ENCODE measurements at places on chromosomes 1 and 21.

- no peak for DNase-seq
These were observed 1618.7 kb downstream of the AMY1C start for GRCh38 chr1:105368446-105368845.

- peak; percentile 59 for DNase-seq
These were observed 39.8 kb upstream of the FHAD1 start for GRCh38 chr1:15207031-15207828.

- no peak for DNase-seq
These were observed 4.6 kb downstream of the ALX3 start for GRCh38 chr1:110065841-110066240.

DNA sequence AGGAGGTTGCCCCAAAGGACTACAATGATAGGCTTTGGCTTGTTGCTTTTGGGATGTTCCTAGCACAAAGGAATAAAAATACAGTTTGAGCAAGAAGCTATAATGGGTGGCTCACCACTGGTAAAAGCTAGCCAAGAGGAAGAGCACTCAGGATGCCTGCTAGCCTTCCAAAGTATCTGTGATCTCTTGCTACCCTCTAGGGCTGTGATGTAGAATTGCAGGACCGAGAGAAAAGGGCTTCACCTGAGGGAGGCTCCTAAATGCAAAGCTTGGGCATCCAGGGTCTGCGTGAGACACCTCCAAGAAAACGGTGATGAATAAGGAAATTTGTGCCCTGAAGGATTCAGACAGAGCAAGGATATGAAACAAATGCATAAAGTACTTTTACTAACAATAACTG is 17.7 kb downstream of the IVL start:
- no peak for DNase-seq

DNA sequence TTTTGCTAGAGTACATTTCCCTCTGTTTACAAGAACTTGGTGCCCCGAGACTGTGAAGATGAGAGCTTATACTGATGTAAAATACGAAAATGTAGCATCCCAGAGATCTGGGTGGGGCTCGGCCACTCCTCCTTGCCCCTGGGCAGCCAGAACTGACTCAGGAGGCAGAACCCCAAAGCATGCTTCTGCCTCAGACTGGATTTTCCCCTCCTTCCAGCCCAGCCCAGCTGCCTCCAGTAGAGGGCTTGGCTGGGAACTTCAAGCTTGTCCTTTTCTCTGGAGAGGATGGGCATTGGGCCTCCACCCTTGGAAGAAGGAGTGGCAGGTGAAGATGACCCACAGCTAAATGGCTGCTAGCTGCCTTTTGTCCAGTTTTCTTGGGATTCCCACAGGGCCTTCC is 24.3 kb upstream of the BTG2 start:
- DNase-seq: no peak

DNA sequence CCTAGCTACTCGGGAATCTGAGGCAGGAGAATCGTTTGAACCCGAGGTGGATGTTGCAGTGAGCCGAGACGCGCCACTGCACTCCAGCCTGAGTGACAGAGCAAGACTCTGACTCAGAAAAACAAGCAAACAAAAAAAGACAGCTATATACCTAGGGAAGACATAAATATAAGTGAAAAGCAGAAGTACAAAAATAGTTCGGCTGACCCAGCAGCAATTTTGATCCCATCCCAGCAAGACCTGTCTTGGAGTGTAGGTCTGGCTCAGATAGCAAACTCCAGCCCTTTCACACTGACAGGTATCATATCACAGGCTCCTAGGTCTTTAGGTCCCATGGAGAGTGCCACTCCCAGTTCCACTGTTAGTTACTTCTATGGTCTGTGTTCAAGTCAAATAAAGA is 14.6 kb downstream of the MTX1 start:
- DNase-seq: no peak

DNA sequence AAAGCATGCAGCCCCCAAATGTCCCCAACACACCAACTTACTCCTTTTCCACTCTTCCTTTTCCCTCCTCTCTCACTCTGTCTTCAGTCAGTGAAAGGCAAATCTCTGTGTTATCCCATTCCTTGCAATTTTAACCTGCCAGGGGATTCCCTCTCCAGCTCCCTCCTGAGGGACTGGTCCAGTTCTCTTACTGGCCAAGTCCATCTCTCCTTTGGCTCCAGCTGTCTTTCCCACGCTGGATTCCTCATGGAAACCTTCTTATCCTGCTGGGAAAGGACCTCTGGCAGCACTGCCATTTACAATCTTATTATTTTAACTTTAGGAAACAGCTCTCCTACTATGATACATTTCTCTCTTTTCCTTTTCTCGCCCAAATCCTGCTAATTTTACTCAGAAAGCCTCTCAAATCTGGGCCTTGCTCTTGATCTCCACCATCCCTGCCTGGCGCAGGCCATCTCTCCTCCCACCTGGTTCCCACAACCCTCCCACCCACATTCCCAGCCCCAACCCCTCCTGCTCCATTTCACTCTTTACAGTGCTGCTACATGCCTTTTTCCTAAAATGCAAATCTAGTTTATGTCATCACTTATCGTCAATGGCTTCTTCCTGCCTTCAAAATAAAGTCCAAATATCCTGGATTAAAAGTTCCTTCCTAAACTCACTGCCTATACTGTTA is 72.7 kb upstream of the CNN3 start:
- DNase-seq: no peak

- no peak for DNase-seq
These were observed 52.3 kb downstream of the TCP10L start for GRCh38 chr21:32533053-32533452.

DNA sequence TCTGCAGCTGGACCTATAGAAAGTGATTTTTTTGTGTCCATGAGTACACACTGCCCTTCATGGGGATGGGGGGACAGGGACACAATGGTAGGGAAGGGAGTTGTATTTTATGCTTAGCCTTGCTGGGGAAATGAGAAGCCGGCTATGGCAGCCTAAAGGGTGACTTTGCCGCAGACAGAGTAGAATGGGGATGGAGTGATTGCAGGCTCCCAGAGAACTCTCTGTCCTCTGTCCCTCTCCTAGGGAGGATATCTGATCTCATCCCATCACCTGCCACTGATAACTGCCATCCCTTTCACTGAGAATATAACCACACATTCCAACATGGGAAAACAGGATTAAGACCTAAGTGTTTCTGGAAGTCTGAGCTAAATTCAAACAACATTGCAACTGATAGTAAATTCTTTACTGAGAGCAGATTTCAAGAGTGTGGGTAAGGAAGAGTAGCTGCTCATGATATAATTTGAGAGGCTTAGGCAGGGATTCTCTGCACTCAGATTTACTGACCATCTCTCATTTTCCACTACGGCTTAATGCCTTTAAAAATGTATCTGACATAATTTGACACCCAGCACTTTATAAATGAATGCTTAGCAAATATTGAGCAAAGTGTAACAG is 13.9 kb downstream of the SH2D1B start:
- no peak for DNase-seq

DNA sequence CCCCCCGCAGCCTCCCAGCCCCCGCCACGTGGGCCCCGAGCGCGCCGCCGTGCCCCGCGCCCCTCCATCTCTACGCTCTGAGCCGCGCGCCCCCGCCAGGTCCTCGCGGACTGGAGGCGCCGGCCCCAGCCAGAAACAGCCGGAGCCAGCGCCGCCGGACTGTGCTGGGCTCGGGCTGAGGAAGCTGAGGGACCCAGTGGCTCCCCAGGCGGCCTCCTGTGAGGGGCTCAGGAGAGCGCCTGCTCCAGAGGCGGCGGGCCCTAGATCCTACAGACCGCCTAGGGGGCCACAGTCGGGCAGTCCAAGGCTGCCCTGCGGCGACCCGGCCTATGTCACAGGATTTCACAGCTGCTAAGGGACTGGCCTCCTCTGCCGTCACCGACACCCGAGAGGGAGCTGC is 82.1 kb downstream of the NENF start:
- DNase-seq: peak; percentile 74

DNA sequence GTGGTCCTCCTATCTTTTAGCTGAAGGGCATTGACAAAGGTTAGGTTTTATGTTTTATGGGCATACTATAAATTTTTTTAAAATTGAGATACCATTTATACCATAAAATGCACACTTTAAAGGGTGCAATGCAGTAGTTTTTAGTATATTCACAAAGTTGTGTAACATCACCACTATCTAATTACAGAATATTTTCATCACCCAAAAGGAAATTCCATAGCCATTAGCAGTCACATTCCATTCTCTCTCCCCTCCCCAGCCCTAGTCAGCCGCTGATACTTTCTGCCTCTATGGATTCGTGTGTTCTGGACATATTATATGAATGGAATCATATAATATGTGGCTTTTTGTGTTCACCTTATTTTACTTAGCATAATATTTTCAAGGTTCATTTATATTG is 135.8 kb upstream of the B3GALT2 start:
- no peak for DNase-seq

DNA sequence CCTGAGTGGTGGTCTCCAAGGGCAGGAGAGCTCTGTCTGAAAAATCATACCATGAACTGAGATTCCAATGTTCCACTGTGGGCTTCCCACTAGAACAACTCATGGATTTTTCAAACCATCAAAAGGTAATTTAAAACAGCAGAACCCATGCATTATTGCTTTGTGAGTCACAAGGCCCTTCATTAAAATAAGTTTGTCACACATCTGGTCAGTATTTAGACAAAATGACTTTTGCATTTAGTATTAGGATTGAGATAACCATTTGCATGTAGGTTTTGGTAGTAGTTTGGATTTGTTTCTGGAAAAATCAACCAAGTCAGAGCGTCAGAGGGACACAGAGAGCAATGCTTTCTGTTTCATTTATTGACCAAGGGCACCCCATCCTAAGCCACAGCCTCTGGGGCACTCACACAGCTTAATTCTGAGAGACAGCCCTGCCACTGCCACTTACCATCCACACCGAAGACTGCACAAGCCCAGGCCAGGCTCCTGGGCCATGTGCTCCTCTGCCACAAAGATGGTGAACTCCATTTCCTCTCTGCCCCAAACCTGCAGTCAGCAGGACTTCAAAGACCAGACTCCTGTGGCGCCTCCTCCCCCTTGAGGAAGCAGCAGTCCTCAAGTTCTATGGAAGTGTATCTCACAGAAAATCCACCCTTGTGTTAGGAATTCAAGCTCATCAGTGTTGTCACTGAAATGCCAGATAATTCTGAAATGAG is 132.6 kb upstream of the DUSP10 start:
- DNase-seq: no peak

DNA sequence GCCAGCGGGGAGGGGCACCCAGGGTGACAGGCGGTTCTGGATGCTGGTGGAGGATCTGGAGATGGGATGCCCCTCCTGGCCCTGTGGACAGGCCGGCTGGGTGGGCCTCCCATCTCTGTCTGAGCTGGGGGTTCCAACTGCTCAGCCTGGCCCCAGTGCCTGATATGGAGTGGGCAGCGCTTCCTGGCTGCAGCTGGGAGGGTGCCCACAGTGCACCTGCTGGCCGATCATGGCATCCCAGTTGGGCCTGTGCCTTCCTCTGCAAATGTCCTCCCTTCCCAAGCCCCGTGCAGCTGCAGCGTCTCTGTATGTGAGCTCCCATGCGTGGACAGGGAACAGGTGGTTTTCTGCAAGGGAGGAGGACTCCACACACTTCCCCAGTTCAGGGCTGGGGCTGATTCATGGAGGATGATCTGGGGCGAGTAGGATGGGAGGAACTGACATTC is 2.1 kb downstream of the PFKL start:
- DNase-seq: peak; percentile 44

DNA sequence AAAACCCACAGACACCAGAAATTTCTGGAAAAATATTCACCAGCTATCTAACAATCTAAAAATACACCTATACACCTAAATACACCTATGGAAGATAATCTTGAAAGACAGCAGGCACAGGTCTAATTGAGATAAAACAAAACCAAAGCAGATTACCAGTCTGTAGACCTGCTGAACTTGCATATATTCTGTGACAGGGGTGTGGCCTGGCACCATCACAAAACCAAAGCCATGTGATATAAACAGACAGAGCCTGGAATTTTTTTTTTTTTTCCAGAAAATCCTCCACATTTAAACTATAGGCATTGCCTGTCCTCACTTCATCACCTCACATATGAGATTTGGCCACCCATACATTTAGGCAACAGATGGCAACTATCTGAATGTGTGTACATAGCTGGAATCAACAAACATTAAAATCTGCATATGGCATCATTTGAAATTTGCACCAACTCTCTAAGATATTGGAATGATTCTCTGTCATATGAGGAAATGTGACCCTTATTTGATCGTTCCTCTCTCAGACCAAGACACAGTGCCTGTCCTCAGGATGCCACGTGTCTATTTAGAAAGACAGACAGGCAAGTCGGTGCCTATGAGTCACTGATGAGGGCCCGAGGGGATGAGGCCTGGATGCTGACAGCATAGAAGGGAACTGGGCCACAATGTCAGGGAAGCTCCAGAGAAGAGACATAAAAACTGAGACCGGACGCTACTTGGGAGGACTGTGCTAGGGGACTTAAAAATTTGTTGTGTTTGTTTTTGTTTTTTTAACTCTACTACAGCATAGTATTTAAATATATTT is 32.6 kb downstream of the NMNAT2 start:
- DNase-seq: no peak

DNA sequence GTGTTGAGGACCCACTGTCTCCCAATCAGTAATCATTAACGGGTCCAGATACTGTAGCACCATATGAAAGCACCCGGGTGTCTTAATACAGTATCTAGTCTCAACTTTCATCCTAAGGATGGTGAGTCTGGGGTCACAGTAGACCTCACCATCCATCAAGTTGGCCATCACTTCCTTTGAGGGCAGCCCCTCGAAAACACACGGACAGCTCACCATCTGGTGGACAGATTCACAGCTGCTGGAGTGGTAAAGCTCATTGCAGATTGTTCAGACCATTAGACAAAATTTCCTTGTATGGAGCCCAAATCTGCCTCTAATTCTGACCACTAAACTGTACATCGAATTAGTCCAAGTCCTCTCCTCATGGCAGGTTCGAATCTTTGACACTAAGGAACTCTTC is 123.1 kb downstream of the PGBD5 start:
- DNase-seq: no peak

DNA sequence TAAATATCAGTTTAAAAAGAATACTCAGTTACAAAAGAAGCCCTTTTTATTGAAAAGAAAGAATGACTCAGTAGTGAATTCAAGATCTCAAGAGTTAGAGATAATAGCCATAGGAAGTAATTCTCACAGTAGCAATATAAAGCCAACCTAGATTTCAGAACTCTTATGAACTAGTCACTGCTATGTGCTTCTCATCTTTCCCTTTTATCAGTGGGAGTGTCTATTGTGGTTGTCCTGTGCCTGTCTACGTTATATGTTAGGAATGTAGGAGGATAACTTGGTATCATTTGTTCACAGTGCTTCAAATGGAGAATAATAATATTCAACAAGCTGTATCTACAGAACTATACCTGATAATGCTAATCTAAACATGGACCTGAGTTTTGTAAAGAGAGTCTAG is 73.1 kb upstream of the RGS21 start:
- no peak for DNase-seq

GRCh38 chr1:229726061-229726460 is 100.0 kb downstream of the URB2 start:
- no peak for DNase-seq

GRCh38 chr1:12461754-12462153 is 156.3 kb downstream of the DHRS3 start:
- DNase-seq: no peak

GRCh38 chr21:41500931-41501381 is 7.0 kb downstream of the TMPRSS2 start:
- DNase-seq: no peak
